Stimulated activated CD8-positive, alpha-beta memory T cell treated with anti-CD3 and anti-CD28 coated beads, Interleukin-15, amount 100 ng/mL, for 1 hour (primary cell): ENCODE measurements at places on chromosomes 1 and 21.

- DNase-seq = no peak
Observed at GRCh38 chr1:240998024-240998423, 359.0 kb downstream of the RGS7 start.

DNA sequence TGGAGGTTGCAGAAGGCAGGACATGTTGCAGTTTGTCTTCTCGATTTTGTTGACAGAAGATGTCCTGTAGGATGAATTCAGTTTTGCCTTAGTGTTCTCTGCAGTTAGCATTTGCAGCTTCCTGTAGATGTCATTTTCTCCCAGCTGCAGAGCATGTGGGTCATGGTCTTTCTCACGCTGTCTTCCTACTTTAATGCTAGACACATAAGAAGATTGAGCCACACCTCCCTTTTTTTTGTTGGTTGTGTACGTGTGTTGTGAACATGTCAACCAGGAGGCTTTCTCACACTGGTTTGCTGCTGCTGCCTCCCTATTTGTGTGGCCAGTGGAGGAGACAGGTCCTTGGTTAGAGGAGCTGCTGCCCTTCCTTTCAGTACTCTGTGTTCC is 110.7 kb downstream of the VPS13D start:
- no peak for DNase-seq

DNA sequence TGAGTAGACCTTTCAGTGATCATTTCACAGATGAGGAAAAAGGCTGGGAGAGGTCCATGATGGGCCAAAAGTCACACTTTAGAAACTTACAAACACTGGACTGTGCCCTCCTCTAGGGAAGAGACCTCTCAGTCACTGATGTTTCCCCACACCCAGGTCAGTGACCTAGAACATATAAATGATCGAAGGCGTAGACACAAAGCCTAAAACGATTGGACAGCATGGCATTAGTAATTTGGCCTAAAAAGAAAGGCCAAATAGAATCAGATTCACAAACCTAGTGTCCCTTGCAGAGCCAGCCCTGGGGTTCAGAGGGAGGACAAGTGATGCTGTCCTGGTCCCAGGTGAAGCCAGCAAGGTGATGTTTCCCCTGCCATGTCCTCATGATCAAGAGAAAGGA is 27.7 kb downstream of the TRABD2B start:
- no peak for DNase-seq

GRCh38 chr21:38140207-38140903 is 116.4 kb upstream of the KCNJ15 start:
- no peak for DNase-seq

DNA sequence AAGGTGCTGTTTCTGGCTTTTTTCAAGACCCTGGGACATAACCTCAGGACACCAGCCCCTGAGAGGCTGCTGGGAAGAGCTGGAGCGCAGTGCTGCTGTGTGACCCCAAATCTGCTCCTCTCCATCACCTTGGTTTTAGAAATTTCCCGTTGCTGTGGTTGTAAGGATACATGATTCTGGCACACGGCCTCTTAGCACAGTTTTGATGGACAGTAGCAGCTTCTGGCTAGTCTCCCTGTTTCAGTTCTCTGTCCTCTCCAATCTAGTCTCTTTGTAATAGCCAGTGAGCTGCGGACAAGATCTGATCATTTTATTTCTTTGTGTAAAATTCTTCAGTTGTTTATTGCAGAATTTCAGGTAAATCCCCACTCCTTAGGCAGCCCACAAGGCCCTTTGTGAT is 3.1 kb downstream of the CLIC6 start:
- no peak for DNase-seq

GRCh38 chr1:78101514-78101913 is 55.7 kb downstream of the GIPC2 start:
- no peak for DNase-seq

DNA sequence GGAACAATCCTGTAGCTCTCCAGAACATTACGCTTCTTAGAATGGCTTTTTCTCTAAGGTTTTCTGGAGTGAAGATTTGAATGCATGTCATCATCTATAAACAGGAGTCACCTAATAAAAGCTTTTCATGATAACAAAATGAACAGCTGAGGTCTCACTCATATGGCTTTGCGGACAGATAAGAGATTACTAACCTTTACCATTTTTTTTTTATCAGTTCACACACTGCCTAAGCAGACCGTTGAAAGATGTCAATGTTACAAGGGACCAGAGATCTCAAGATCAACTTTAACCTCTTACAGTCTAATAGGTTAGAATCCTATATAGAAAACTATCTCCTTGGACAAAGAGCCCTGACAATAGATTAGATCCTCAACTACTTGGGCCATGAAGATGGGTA is 41.4 kb downstream of the SCMH1 start:
- no peak for DNase-seq

DNA sequence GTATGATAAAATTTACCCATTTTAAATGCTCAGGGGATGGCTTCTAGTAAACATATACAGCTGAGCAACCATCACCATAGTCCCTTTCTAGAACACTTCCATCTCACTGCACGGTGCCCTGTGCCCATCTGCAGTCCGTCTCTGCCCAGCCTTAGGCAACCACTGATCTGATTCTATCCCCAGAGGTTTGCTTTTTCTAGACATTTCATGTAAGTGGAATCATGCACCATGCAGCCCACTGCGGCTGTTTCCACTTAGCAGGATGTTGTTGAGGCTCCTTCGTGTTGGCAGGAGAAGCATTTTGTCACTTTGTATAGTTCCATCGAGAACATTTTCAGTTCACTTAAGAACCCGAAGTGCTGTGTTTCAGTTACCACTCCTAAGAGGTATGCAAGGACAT is 27.8 kb upstream of the VAMP3 start:
- DNase-seq = no peak

DNA sequence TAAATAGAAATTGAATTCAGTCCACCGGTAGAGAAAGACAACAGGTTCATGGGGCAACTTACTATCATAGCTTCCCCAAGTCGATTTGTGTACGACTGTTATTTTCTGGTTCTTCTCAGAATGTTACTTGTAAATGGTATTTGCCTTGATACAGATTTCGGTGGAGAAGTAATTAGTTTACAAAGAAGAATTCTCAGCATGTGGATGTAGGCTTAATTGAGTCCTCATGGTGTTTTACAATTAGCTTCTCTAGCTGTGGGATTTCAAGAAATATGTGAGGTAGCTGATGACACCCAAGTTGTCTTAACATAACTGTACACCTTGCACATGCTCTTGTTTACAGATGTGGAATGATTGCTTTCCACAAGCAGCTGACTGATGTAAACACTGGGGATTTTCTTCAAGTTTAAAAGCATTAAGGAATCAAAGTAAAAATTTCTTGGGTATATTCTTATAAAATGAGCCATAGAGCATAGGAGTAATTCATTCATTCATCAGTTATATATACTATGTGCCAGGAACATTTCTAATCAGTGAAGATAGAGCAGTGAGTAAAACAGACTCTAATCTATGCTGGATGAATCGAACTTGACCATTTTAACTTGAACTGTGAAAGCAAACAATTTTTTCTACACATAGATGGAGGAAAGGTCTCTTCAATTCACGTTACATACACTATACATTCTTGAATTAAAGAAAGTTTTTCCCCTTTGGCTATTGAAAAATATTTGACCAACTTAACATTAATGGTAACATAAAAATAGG is 1.4 kb downstream of the MACO1 start:
- DNase-seq = no peak

- no peak for DNase-seq
Observed at GRCh38 chr1:246274186-246274585, 232.9 kb downstream of the SMYD3 start.

GRCh38 chr1:236545621-236546169 is 21.9 kb downstream of the LGALS8 start:
- no peak for DNase-seq

DNA sequence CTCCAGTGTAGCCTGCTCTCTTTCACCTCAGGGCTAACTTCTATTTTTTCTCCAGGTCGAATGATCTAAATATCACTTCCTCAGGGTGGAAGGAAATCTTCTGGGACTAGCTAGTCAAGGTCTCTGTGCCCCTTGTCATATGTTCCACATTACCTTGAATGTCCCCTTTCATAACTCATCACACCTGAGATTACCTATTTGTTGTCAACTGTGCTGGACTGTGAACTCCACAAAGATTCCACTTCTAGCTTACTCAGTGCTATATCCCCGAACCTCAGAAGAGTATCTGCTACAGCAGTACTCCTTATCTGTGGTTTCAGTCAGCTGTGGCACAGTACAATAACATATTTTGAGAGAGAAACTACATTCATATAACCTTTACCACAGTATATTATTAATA is 14.6 kb upstream of the SYNJ1 start:
- no peak for DNase-seq

- no peak for DNase-seq
Observed at GRCh38 chr1:246765521-246765920, 41.3 kb downstream of the SCCPDH start.

- DNase-seq = no peak
Observed at GRCh38 chr1:68149907-68150306, 82.4 kb downstream of the WLS start.

GRCh38 chr1:100730130-100730529 is 10.6 kb downstream of the VCAM1 start:
- DNase-seq = no peak

GRCh38 chr1:32990887-32991286 is 26.3 kb upstream of the RNF19B start:
- DNase-seq = no peak

GRCh38 chr1:107914119-107914765 is 50.7 kb downstream of the VAV3 start:
- no peak for DNase-seq

DNA sequence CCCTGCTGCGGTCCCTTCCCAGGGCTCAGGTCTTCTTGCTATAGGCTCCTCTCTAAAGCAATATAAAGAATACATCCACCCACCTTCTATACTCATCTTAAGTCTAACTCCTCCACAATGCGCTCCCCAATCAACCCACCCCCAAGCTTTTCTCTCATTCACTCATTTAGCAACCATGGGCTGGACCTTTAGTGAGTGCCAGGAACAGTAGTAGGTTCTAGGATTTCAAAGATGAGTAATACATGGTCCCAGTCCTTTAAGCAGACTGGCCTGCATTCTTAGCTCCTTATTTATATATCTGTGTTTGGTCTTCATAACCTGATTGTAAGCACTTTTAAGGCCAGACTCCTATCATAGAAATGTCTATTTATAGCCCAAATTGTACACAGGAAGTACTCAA is 5.9 kb downstream of the CAMK1G start:
- DNase-seq = no peak

DNA sequence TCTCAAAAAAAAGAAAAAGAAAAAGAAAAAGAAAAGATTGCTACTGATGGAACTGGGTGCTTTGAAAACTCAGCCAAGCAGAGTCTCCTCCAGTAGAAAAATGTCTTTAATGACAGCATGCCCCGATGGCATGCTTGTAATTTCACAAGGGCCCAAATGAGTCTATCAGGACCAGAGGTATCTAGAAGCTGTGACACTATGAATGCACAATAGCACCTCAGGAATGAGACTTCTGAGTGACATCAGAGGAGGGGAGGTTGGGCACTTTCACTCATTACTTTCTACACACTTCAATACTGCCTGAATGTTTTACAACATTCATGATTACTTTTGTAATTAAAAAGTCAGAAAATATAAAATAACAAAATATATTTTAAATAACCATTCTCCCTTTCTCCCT is 15.1 kb upstream of the CD58 start:
- no peak for DNase-seq

DNA sequence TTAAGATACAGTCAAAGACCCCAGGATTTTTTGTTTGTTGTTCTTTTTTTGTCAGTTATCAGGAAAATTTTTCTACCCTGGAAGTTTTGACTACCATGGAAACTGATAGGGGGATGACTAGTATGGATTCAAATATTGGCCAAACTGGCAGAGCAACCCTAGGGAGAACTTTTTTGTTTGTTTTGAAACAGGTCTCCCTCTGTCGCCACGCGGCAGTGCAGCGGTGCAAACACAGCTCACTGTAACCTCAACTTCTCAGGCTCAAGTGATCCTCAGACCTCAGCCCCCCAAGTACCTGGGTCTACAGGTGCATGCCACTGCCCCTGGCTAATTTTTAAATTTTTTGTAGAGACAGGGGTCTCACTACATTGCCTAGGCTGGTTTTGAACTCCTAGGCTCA is 46.6 kb downstream of the TOR3A start:
- no peak for DNase-seq

GRCh38 chr1:170668209-170669106 is 4.5 kb downstream of the PRRX1 start:
- DNase-seq = no peak

GRCh38 chr1:98791498-98791897 is 130.0 kb downstream of the SNX7 start:
- DNase-seq = no peak

GRCh38 chr1:150469291-150469690 is 17.9 kb upstream of the TARS2 start:
- DNase-seq = no peak

GRCh38 chr1:162279136-162279498 is 97.5 kb downstream of the SPATA46 start:
- DNase-seq = no peak

DNA sequence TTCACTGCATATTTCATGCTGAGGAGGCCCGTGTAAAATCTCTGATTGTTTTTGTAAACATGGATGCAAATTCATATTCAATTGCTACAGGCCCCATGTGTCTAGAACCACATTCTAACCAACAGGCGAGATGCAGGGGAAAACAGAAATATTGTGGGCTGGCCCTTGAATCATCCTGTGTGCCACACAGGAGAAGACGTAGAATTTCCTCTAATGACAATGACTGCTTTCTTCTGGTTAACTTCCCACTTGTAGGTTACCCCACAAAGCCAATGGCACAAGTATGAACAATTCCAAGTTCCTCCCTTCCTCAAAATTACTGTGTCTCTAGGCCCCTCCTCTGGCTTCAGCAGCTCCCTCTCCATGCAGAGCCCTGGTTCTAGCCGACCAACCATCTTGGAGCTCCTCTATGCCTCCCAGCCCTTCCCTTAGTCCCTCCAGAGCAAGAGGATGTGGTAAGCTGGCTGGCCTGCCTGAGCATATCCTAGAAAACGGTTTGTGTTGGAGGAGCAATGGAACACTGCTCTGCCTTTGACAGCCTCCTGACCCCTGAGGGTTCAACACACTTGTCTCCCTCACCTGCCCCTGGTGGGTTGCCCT is 205.2 kb downstream of the HS2ST1 start:
- no peak for DNase-seq

GRCh38 chr1:5950994-5951785 is 41.0 kb downstream of the NPHP4 start:
- DNase-seq = no peak
